ENCODE measurements at places on chromosomes 5 and 9. TPM values are rescaled to one million over a fixed set of nuclear protein-coding genes. Genes with fewer than 3 reads are reported as not detected.

- no peak for DNase-seq
Measured at GRCh38 chr5:176631383-176632200, 1.1 kb downstream of the EIF4E1B start.

DNA sequence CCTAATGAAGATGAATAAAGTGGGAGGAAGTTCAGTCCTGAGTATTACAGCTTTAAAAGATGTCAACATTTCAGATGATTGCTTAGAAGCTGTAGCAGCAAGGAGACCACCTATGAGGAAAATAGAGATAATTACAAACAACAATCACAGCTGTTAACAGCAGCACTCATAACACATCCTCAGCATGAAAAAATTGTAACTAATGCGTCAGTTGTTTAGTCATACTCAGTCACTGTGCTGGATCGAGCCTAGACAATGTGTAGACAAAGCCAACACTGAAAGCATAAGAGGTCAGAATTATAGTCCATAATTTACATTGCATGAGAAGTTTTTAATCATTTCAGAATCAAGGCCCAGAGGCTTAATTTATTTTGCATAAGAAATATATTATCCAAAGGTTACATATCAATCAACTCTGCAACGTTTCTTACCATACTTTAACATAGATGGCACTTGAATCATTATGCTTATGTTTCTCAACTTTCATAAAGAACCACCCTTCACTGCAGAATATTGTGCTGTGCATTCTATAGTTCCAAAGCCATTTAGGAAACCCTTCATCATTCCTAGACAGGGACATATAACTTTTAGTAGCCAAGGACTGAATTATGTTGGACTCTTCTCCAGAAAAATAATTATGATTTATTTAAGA, 60.2 kb upstream of the HAPLN1 start:
- DNase-seq = no peak

GRCh38 chr9:124854822-124855221, 1.6 kb downstream of the WDR38 start:
- DNase-seq = no peak

DNA sequence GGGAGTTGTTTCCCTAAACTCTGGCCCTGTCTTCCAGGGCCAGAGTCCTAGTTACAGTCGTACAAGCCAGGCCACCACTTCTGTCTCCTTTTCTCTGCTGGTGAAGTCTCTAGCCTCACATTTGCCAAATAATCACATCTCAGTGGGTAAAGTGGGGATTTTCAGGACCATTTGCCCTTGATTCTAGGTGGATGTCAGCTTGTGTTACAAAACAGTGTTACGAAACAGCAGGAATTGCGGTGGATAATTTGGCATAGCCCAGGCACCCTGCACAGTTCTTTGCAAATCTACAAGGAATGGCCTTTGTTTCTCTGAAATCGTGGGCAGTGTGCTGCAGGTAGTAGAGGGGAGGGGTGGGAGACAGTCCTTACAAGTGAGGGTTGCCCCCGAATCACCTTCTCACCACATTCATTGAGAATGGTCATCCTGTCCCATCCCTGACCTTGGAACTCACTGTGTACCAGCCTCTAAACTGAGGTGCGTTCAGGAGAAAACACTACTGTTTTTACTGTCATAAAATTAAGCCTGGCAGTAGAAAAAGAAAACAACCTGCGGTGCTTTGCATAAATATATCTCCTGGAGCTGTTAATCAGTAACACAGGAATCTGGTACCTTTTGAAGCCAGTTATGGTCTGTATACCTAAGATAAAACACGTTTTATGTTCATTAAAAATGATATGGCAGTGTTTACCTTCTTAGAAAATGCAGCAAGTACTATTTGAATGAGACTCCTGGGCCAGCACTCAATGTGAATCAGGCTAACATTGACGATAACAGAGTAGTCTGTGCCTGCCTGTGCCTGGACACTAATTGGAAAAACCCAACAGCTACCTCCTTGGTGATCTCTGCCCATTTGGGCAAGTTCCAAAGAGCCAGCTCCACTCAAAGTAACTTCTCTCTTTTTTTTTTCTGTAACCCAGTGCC, 44.3 kb downstream of the CYSTM1 start:
- DNase-seq = no peak

DNA sequence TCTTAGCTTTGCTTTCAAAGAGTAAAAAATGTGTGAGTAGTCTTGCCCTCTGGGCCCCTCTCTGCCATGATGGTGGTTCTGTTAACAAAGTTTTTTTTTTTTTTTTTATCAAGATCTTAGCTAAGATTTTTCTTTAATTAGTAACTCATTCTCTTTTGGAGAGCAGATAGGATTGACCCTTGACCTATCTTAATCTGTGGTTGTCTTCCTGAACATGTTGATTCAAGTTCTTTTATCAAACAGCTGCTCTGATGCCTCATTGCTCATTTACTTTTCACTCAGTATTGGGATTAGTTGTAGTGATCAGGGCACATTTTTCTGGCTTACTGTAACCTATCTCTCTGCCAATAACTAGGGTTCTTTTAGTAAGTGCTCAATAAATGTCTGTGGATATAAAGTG, 106.3 kb downstream of the PCSK5 start:
- no peak for DNase-seq

GRCh38 chr5:124907098-124907644, 160.7 kb upstream of the ZNF608 start:
- DNase-seq = no peak

DNA sequence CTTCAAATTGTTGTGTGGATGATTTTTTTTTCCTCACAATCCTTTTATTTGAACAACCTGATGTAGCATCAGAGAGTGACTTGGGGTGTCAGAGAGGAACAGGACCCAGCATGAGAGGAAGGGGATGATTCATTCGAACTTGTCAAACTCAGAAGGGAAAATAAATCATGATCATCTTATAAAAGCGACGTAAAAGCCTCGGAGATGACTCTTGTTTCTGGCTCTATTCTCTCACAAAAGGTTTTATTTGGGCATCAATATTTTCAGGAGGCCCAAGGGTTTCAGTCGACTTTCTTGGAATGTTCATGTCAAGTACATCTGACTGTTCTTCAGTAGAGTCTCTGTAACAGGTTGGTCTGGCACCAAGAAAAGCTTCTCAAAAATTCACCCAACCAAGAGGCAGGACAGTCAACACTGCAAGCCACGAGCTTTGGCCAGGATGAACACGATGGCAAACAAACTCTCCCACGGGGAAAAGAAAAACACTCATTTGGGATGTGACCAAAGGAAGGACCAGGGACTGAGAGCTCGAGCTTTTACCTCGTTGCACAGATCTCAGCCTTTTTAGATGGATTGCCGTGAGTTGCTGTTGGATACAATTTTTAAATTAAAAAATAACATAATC, 55.1 kb downstream of the ANKH start:
- no peak for DNase-seq

GRCh38 chr5:78221964-78222451, 72.5 kb downstream of the AP3B1 start:
- DNase-seq = no peak

DNA sequence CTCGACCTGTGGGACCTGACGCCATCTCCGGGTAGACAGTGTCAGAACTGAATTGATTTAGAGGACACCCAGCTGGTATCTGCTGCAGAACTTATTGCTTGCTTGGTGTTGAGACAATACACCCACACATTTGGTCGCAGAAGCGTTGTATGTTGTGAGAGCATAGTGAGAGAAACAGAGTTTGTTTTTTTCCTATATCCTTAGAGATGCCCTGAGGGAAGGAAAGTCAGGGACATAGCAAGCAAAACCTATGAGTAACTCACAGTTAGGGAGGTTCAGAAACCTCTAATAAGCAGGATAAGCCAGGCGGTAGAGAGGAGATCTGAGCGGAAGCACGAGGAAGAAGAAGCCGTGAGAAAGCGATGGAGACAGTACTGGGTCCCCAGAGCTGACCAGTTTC, 59.8 kb downstream of the PTCD2 start:
- DNase-seq = no peak

DNA sequence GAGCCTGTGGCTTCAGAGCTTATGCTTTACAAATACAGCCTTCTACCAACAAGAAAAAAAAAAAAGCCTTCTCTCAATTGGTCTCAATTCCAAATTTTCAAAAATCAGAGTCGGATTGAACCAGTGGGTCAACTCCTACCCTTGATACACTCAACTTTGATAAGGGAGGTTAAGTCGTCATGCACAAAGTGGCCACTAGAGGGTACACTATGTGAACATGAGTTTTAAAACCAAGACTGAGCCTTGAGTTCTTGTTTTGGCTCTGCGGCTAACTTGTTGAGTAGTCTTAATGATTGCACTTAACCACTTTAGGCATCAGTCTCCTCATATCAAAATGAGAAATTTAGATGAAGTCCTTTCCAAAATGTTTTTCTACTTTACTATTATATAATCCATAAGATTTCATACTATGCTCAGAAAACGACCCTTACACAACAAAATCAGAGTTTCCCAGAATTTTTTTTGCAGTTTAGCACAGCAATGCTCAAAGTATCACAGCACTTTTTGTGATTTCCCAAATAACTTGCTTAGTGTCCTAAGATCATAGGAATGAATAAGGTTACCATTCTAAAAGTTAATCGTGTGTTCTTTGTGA, 92.9 kb upstream of the MTAP start:
- peak; percentile 69 for DNase-seq

DNA sequence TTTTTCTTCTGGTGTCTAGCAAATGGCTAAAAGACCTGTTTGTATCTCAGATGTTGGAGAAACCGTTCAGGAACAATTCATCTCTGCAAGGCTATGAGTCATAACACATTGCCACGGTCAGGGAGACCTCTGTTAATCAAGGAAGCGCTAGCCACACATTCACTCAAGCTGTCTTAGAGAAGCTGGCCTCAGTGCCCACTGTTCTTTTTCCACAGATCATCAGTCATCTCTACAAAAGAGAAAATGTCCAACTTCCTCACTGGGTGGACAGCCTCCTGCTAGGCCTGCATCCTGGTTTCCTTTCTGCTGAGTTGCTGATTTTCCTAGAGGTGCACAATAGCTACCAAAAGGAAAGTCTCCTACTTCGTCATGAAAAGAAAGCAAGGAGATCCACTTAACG, 360.5 kb downstream of the BNC2 start:
- no peak for DNase-seq

DNA sequence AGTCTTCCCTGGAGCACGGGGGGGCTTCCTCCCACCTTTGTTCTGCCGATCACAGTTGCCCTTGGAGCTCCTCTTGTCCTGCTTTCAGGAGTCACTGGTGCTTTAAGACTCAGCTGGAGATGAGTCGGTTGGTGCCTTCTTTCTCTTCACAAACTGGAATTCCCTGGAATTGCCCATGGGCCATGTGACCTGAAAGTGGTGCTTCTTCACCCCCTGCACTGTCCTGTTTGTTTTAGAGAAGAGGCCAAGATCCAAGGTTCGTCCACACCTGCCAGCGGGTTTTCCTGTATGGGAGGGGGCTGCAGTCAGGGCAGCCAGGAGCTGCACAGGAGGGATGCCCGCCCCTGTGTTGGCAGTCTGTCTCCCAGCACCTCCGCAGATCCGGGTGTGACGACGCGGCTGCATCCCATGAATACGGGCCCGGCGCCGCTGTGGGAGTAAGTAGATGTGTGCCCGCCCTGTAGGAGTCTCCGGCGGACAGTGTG, 9.5 kb upstream of the MRPS2 start:
- DNase-seq = no peak

GRCh38 chr9:69571032-69571431, 101.1 kb downstream of the APBA1 start:
- no peak for DNase-seq

DNA sequence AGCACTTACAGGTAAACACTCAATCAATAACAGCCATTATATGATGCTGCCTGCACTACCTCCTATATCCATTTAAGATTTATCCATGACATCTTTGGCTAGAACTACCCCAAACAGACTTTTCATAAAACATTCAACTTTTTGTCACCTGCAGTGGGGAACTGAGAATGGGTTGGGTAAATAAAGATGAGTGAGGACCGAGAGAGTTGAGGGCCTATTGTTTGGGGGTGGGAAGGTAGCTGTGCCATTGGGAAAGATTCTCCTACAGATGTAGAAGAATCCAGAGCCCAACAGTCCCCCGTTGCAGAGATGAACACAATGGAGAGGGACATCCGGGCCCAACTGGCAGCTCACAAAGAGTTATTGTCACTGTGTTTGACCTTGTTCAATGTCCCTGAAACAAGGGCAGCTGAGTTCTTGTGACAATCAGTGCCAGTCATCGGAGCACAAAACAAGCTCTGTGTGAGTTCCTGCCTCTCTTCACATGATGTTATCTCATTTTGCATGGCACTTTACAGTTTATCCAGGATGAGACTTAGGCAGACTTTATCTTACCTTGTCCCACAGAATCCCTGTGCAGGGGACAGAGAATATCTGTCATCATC, 11.5 kb upstream of the SLC31A2 start:
- no peak for DNase-seq

DNA sequence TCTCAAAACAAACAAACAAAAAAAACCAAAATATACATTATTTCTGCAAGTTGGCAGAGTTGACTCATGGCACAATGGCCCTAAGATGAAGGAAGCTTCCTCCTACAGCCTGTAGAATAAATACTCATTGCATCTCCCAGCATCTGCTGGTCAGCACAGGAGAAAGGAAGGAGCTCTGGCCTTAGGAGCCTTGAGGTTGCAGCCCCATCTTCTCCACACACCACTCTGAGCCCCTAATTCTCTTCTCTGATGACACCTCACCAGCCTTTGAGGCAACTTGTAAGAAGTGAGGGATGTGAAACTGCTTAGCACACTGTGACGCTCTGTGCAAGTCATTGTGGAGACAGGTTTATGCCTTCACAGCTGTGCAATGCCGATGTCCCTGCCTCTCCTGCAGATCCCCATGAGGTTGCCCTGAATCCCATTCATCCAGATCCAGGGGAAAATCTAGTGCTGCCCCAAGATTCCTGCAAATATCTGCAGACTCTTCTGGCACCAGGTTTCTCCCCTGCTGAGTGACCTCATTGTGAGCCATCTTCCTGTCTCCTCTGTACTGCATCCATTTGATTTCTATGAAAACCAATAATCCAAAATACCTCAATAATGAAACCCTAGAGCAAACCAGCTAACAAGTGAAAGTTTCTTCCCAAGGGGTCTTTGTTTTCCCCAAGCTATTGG, 65.3 kb upstream of the TGFBR1 start:
- no peak for DNase-seq

GRCh38 chr5:130885691-130886090, 279.4 kb downstream of the HINT1 start:
- no peak for DNase-seq

DNA sequence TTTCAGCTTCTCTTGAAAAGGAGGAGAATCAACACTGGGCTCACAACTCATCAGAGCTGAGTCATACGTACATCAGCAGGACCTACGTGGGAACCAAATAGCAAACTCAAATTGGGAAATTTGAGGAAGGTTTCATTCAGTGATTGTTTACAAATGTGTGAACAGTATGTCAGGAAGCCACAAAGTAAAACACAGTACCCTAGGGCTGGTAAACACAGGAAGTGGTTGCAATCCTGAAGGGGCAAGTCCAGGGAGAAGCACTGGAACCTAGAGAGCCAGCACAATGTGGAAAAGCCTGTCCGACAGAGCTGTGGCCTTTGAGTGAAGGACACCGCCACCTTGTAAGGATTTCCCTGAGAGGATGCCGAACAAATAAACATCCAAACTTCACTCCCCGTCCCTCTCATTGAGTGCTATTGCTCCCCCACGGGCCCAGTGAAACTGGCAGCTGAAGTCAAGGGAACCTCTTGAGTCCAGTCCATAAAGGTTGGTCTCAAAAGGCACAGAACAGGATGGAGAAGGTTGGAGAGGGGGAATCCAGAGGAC, 26.7 kb upstream of the RICTOR start:
- DNase-seq = no peak

- no peak for DNase-seq
Measured at GRCh38 chr5:95424526-95424925, 33.4 kb downstream of the FAM81B start.

Gene IL33
- not detected for total RNA-seq

Gene PPP2R2B
- total RNA-seq = 4.1 TPM

Gene TNFSF8
- not detected for total RNA-seq

Gene HTR4
- total RNA-seq = not detected

All from neural crest cell (in vitro differentiated cells).